ENCODE measurements at places on chromosomes 11 and 22. TPM values are rescaled to one million over a fixed set of nuclear protein-coding genes. Genes with fewer than 3 reads are reported as not detected.

CNTF gene
- 3.7 TPM for total RNA-seq

GRCh38 chr11:110297726-110298300 is 1.4 kb upstream of the RDX start:
- no peak for DNase-seq
- peaks cover 6% of the 10 kb centered on the region for H3K36me3 ChIP-seq
- no peak overlapping the region for H3K27ac ChIP-seq
- peaks cover 43% of the 10 kb centered on the region for H3K4me1 ChIP-seq
- H3K27me3 ChIP-seq = no peaks in the 10 kb centered on the region

GRCh38 chr11:69075421-69076128 is 26.8 kb downstream of the TPCN2 start:
- no peaks in the 10 kb centered on the region for H3K27me3 ChIP-seq
- peaks cover 18% of the 10 kb centered on the region for H3K4me1 ChIP-seq
- no peak for DNase-seq
- H3K36me3 ChIP-seq = peaks cover 3% of the 10 kb centered on the region
- H3K4me3 ChIP-seq = no peak overlapping the region
- H3K27ac ChIP-seq = no peak overlapping the region

DNA sequence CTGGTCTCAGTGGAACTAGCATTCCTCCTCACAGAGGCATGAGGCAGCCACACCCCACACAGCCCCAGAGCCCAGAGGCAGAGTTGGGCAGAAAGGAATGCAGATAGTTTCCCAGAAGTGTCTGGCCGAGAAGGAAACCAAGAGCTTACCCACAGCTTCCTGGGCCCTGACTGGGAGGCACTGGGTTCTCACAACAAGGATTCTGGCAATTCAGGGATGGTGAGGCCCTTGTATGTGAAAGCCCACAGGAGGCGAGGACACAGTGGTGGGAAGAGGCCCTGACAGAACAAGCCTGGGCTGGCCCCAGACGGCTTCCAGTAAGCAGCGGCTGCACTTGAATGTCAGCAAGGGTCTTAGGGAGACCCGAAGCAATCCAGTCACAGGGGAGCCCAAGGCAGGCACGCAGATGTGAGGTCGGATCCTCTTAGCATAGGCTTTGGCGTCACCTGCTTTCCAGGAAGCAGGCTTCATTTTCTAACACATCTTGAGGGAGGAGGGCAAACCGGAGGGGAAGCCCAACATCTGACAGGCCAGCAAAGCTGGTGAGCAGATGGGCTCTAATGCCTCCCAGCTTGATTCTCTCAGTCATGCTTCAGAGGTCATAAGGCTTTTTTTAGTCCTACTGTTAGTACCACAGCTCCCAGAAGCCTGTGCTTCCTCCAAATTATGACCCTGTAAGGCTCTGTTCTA is 78.3 kb upstream of the AKIP1 start:
- H3K36me3 ChIP-seq = no peaks in the 10 kb centered on the region
- H3K27me3 ChIP-seq = peaks cover 1% of the 10 kb centered on the region
- H3K4me1 ChIP-seq = peaks cover 13% of the 10 kb centered on the region
- DNase-seq = no peak

- H3K4me3 ChIP-seq = no peak overlapping the region
- H3K27ac ChIP-seq = no peak overlapping the region
- H3K36me3 ChIP-seq = no peaks in the 10 kb centered on the region
- no peak for DNase-seq
- no peaks in the 10 kb centered on the region for H3K27me3 ChIP-seq
Measured at GRCh38 chr11:16800382-16800781, 61.9 kb downstream of the C11orf58 start.
